ENCODE measurements at places on chromosomes 11 and 22. TPM values are rescaled to one million over a fixed set of nuclear protein-coding genes. Genes with fewer than 3 reads are reported as not detected.

DNA sequence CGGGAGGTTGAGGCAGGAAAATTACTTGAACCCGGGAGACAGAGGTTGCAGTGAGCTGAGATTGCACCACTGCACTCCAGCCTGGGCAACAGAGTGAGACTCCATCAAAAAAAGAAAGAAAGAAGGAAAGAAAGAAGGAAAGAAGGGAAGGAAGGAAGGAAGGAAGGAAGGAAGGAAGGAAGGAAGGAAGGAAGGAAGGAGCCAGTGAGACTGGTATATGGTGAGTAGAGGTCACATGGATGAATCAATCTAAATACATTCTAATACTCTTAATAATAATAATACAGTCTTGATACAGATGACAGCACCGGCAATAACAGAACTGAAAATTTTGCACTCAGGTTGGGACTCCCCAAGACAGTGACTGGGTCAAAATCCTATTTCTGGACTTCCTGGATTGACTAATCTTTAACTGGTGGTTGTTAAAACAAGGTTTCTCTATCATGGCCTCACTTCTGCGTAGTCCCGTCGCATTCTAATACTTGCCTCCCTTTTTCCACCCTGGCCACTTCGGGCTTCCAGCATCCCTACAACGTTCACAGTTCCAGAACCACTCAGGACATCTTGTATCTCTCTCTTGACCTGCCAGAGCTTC, 53.5 kb upstream of the EIF3M start:
- DNase-seq: no peak

GRCh38 chr11:2270322-2271076, at the start of gene ASCL2:
Gene ASCL2 (minus strand): TSS chr11:2270588. CDS start chr11:2270332, 256 bp downstream.
- peak; percentile 46 for DNase-seq

The RAB39A gene
- 0.24 TPM for total RNA-seq

GRCh38 chr11:68440224-68440623, 20.3 kb upstream of the PPP6R3 start:
- DNase-seq: no peak

GRCh38 chr22:42560781-42561180, 7.0 kb downstream of the SERHL2 start:
- no peak for DNase-seq

The ESAM gene
- total RNA-seq: 20.1 TPM

GRCh38 chr22:38040953-38041759, 16.0 kb upstream of the PICK1 start:
- DNase-seq: no peak

- DNase-seq: no peak
Measured at GRCh38 chr11:121723246-121723741, 270.5 kb upstream of the SORL1-AS1 start.

- DNase-seq: no peak
Measured at GRCh38 chr22:43432883-43433415, 21.1 kb downstream of the MPPED1 start.

- peak; percentile 7 for DNase-seq
Measured at GRCh38 chr22:38086001-38086845, 2.2 kb upstream of the SLC16A8 start.

DNA sequence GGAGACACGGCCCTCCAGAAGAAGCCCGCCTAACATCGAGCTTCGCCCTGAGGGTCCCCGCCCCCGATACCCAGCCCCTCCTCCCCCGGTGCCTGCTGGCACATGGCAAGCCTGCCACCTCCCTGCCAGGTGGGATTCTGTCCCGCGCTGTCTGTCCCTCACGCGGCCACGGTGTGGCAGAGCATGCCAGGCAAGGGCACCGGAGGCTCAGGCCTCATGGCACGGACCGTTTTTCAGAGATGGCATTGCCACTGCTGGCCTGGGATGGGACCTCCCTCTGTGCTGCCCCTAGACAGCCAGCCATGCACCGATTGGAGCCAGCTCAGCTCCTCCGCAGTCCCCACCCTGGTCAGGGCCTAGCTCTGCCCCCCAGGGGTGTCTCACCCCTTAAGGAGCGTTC, 19.4 kb downstream of the MRPL23 start:
- DNase-seq: peak; percentile 82

The MMP10 gene
- not detected for total RNA-seq

The APOC3 gene
- total RNA-seq: not detected

GRCh38 chr11:18692941-18693760, 5.4 kb upstream of the TMEM86A start:
- DNase-seq: no peak
